Stimulated activated effector memory CD8-positive, alpha-beta T cell treated with anti-CD3 and anti-CD28 coated beads, Interleukin-12 subunit alpha, Interleukin-12 subunit beta, amount 100 ng/mL, for 72 hours (primary cell): ENCODE measurements at places on chromosomes 13 and 19.

DNA sequence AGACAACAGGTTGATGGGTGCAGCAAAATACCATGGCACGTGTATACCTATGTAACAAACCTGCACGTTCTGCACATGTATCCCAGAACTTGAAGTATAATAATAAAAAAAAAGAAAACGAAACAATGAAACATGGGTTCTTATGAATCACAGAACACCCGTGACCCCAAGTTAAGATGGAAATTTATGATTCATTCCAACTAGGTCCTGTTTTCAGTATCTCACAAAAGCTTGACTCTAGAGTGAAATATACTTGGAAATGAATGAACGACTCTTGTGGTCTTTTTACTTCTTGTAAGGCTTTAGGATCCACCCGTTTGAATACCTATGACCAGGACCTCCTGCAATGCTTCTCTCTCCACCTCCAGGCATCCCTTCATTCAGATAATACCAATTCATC is 3.5 kb upstream of the LILRB4 start:
- no peak for DNase-seq

DNA sequence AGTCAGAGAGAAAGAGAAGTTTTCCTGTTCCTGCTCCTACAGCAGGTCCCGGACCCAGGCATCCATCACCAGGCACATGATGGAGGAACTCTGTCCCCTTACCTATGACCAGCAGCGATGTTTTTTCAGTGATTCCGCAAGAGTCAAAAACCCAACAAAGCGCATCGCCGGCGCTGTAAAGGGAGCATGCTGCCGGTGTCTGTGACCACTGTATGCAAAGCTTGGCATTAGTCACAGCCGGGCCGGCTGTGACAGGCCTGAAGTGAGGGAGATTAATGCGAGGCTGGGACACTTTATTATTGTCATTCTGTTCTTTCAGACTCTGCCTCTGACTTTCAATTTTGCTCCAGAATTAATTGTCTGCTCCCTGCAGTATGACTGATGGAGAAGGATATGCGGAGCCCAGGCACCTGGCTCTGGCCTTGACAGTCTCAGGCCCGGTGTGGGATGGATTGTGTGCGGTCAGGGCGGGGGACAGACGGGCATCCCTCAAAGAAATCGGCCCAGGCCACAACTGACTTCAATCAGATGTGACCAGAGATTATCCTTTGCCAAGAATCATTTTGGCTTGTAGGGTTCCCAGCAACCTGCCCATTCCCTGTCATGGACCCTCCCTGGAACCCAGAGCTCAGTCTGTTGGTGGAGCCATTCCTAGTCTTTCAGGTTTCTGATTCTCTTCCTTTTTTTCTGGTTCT is 462.0 kb upstream of the ZNF507 start:
- DNase-seq = no peak

GRCh38 chr13:53622456-53622855 is 593.8 kb downstream of the OLFM4 start:
- no peak for DNase-seq

DNA sequence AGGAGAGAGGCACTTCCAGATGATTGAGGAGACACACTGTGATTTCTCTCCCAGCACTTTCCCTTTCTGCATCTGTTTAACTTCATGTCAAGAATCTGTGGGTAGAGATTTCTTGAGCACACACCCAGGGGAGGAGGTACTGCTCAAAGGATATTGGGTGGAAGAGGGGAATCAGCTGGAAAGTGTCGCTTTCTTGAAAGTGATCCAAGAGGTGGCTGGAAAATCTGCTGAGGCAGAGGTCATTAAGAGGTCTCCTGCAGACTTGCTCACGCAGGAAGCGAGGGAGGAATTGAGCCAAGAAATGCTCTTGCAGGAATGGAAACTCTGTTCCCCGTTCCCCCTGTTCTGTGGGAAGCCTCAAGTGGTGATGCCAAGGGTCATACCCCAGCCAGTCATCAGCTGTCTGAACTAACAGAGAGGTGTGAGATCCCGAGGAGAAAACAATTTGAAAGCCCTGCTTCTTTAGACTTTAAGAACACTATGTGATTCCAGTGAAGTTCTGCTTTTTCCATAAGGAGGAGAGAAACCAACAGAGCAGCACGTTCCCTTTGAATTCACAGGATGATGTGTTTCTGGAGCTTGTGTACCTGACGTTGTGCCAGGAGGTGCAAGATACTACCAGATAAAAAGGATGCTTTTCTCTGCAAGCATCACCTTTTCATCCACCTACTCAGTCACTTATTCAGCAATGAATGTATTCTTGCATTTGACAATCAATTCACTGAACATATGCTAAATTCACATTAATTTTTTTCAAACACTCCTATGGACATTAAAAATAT is 163.4 kb upstream of the GPR12 start:
- DNase-seq = no peak

- no peak for DNase-seq
Measured at GRCh38 chr13:36553491-36553890, 120.3 kb upstream of the SERTM1 start.

DNA sequence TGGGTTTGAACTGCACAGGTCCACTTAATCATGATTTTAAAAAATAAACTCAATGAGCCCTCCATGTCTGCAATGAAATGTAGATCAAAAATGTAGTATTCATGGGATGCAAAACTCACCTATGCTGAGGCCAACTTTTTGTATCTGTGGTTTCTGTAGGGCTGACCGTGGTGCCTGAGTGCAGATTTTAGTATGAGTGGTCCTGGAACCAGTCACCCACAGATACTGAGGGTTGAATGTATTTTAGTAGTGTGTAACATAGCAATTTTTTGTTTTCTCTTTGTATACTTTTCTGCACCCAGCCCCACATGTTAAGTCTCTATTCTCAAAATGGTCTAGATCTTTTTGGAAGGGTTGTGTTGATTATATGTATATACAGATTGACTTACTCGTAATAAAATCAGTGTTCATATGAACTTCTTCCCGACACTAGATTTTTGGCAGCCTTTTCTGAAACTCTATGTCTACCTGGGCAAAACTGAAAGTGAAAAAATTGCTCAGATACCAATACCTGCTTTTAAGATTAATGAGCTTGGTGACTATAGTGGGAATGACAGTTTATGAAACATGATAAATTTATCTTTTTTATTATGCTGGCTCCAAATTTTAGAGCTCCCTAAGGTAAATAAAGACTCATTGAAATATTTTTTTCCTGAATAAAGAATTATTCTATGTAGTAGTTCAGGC is 51.6 kb downstream of the DNAJC15 start:
- DNase-seq = no peak

DNA sequence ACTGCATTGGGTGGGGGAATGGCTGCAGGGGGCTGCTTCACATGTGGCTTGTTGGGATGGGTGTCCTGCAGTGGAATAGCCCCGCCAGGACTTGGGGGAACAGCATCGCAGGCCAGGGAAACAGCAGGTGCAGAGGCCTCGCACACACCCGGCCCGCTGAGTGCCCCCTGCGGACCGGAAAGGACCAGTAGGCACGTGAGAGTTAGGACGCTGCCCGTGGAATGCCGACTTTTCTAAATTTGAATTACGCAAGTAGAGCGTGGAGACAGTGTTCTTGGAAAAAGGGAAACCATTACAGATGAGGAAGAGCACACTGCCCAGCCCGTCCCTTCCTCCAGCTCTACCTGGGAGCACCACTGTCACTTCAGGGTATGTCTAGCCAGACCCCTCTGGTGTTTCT is 11.5 kb downstream of the DNM2 start:
- no peak for DNase-seq

GRCh38 chr19:4443188-4443587 is 14.4 kb downstream of the UBXN6 start:
- DNase-seq = no peak

GRCh38 chr13:50912851-50913250 is 3.3 kb downstream of the RNASEH2B start:
- no peak for DNase-seq

- DNase-seq = no peak
Measured at GRCh38 chr13:74158571-74159352, 24.6 kb upstream of the KLF12 start.

DNA sequence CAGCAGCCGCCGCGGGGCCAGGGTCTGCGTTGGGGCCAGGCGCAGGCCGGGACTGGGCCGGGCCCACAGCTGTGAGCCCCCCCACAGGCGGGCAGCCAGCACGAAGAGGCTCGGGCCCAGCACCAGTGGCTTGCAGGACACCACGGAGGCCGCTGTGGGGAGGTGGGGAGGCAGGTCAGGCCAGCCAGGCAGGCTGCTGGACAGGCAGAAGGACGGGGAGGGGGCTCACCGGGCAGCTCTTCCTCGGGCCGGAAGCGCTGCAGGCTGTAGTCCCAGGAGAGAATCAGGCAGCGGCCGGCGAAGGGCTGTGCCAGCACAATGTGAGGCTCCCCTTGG is 8.3 kb downstream of the LGI4 start:
- no peak for DNase-seq

DNA sequence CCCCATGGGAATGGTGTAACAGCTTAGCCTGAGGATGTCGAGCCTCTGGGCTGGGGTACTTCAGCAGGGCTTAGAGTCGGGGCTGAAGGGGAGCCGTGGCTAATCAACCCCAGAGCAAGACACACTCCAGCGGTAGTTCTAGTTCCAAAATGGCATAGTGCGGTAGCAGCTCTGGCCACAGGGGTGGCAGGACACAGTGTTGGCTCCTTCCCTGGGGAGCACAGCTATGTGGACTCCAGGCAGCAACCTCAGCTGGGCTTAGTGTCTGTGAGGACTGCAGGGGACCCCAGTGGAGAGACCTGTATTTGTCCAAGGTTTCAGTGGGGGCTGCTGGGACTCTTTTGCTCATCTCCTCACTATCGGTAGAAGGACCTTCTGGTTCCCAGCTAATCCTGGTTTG is 70.8 kb upstream of the PCDH20 start:
- no peak for DNase-seq

DNA sequence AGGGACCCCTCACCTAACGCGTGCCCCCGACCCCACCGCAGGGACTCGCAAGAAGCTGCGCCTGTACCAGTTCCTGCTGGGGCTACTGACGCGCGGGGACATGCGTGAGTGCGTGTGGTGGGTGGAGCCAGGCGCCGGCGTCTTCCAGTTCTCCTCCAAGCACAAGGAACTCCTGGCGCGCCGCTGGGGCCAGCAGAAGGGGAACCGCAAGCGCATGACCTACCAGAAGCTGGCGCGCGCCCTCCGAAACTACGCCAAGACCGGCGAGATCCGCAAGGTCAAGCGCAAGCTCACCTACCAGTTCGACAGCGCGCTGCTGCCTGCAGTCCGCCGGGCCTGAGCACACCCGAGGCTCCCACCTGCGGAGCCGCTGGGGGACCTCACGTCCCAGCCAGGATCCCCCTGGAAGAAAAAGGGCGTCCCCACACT is 4.7 kb upstream of the MYBPC2 start:
- no peak for DNase-seq

- DNase-seq = no peak
Measured at GRCh38 chr19:33719366-33720154, 77.1 kb upstream of the KCTD15 start.

- no peak for DNase-seq
Measured at GRCh38 chr13:74730556-74731331, 596.5 kb upstream of the KLF12 start.

GRCh38 chr13:38409771-38410170 is 60.1 kb downstream of the UFM1 start:
- DNase-seq = no peak

DNA sequence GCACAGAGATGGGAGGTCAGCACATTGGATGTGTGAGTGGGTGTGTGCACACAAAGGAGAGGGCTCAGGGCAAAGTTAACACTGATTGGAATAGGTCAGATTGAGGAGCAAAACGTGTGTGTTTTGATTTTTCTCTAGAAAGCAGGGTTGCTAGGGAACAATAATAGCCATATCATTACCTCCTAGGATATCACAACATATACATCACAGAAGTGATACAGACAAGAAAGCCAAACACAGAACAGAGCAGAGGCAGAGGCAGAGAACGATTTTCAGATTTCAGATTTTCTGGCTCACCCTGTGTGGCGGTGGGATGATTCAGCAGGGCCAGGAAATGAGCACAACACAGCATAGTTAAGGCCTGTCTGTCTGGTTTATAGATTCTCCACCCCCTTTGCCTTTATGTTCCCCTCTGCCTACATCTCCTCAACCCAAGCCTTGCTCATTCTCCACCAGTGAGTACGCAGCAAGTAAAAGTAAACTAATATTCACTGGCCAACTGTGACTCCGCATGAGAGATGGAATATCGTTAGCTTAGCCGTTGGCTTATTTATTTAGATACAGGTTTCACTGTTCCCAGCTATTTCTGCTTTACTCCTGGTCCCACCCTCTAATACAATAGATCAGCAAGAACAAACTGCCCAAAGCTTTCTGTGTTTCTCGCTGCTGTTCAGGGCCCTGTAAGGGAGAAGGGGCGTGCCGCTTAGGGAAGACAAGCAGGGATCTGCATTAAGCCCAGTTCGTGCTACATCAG is 182.7 kb upstream of the TSC22D1 start:
- no peak for DNase-seq

- no peak for DNase-seq
Measured at GRCh38 chr13:100502446-100502845, 86.1 kb downstream of the GGACT start.

- no peak for DNase-seq
Measured at GRCh38 chr13:111945086-111945485, 121.9 kb upstream of the SOX1 start.

- no peak for DNase-seq
Measured at GRCh38 chr13:85853901-85854663, 54.9 kb upstream of the SLITRK6 start.

DNA sequence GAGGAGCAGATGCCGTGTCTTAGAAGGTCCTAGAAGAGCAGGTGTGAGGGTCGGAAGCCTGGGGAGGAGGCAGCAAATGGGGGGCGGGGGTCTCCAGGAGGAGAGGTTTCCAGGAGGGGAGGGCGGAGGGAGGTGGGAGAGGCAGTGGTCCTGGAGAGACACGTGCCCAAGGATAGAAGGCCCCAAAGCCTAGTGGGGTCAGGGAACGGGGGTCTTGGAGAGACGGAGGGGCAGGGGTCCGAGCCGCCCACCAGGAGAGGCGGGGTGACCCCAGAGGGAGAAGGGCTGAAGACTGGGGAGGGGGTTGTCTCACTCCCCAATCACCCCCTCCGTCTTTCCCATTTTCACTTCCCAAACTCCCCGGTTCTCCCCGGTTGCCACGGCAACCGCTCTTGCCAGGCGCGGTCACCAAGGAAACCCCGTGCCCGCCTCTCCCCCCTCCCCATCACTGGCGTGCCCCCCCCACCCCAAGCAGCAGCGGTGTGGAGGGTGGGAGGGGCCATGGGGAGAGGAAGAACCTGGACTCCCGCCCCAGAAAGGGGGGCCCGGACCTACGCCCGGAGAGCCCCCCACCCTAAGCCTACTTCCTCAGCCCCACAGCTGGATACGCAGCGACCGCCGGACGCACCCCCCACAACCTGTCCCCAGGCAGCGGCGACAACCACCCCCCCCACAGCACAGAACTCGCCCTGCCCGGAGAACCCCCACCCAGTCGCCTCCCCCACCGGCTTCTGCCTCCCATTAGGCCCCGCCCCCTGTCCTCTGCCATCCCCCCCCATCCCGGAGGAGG is 988 bp downstream of the LRRC4B start:
- DNase-seq = no peak
